Peyer's patch (tissue), 4 donors: ENCODE measurements at places on chromosomes 2 and 18. TPM values are rescaled to one million over a fixed set of nuclear protein-coding genes. Genes with fewer than 3 reads are reported as not detected.

C2orf78 gene
- not detected for total RNA-seq

PAX8 gene
- total RNA-seq: 3.3 TPM

MC2R gene
- not detected for total RNA-seq

DNA sequence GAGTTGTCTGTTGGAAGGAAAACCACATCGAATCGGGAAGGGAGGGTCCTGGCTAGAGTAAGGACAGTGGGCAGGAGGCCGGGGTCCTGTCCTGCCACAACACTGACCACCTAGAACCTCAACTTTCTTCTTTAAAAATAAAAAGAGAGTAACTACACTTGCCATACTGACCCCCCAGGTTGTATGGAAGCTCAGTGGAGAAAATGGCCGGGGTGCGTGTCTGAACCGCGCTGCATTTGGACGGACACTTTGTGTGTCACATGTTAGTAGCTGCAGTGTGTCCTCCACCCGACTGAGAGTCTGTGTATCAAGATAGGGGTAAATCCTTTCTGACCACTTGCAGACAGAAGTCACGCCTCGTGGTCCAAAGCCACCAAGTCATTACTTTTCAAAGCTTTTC lies 87.0 kb downstream of the GBX2 start:
- H3K27me3 ChIP-seq: no peaks in the 10 kb centered on the region
- no peaks in the 10 kb centered on the region for H3K36me3 ChIP-seq
- no peak overlapping the region for H3K27ac ChIP-seq
- no peak overlapping the region for H3K4me3 ChIP-seq
- H3K4me1 ChIP-seq: no peaks in the 10 kb centered on the region

DNA sequence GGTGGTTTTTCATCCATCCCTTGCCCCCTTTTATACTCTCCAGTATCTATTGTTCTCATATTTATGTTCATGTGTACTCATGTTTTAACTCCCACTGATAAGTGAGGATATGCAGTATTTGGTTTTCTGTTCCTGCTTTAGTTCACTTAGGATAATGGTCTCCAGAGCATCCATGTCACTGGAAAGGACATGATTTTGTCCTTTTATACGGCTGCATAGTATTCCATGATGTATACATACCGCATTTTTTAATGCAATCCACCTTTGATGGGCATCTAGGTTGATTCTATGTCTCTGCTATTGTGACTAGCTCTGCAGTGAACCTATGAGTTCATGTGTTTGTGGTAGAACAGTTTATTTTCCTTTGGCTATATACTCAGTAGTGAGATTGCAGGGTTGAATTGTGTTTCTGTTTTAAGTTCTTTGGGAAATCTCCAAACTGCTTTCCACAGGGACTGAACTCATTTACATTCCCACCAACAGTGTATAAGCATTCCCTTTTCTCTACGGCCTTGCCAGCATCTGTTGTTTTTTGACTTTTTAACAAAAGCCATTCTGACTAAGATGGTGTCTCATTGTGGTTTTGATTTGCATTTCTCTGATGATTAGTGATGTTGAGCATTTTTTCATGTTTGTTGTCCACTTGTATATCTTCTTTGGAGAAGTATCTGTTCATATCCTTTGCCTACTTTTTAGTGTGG lies 420.2 kb downstream of the THSD7B start:
- H3K4me1 ChIP-seq: no peaks in the 10 kb centered on the region
- no peak overlapping the region for H3K27ac ChIP-seq
- no peaks in the 10 kb centered on the region for H3K27me3 ChIP-seq
- no peak overlapping the region for H3K4me3 ChIP-seq

TMEM200C gene
- total RNA-seq: 0.13 TPM

GRCh38 chr2:179685146-179685545 lies 176.3 kb downstream of the ZNF385B start:
- H3K27me3 ChIP-seq: no peaks in the 10 kb centered on the region
- no peaks in the 10 kb centered on the region for H3K36me3 ChIP-seq
- no peak overlapping the region for H3K4me3 ChIP-seq
- H3K4me1 ChIP-seq: no peaks in the 10 kb centered on the region
- no peak for DNase-seq
- no peak overlapping the region for H3K27ac ChIP-seq
